Activated T-cell treated with anti-CD3 and anti-CD28 coated beads for 48 hours (primary cell): ENCODE measurements at places on chromosomes 1 and 21.

- DNase-seq, result no peak
Observed at GRCh38 chr1:201883786-201884185, 4.9 kb upstream of the SHISA4 start.

DNA sequence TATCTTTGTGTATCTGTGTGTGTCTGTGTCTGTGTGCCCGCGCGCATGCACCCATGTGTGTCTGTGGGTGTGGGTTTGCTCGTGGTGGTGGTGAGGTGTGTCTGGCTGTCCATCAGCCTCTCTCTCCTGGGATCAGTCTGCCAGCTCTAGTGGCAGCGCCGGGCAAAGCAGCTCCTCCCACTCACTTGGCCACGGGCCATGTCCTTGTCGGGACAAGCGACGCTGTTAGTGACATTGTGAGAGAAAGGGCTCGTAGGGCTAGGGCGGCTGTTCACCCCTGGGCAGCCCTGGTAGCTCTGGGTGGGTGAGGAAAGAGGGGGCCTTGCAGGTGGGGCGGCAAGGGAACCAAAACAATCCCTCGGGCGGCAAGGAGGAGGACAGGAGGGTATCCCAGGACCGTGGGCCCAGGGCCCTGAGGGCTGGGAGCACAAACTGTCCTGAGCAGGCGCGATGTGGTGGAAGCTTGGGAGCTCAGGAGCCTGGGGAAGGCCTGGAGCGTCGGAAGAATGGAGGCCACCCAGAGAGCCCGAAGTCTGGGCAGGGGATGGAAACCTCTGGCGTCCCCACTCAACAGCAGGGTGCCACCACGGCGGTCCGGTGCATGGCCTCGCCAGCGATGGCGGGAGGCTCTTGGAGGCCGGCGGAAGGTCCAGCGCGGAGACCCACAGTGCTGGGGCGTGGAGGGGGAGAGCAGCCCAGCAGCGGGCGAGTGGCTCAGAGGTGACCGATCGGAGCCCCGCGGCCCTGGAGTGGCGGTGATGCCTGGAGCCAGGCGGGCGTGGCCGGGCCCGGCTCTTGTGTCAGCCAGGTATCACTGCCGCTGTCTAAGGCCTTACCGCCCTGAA lies 140.5 kb downstream of the LIPI start:
- no peak for DNase-seq

GRCh38 chr1:202416641-202417040 lies 68.1 kb downstream of the PPP1R12B start:
- DNase-seq, result no peak

- DNase-seq, result no peak
Observed at GRCh38 chr1:59122527-59122926, 174.4 kb upstream of the FGGY start.

GRCh38 chr1:182394055-182394775 lies 2.6 kb upstream of the GLUL start:
- DNase-seq, result no peak

DNA sequence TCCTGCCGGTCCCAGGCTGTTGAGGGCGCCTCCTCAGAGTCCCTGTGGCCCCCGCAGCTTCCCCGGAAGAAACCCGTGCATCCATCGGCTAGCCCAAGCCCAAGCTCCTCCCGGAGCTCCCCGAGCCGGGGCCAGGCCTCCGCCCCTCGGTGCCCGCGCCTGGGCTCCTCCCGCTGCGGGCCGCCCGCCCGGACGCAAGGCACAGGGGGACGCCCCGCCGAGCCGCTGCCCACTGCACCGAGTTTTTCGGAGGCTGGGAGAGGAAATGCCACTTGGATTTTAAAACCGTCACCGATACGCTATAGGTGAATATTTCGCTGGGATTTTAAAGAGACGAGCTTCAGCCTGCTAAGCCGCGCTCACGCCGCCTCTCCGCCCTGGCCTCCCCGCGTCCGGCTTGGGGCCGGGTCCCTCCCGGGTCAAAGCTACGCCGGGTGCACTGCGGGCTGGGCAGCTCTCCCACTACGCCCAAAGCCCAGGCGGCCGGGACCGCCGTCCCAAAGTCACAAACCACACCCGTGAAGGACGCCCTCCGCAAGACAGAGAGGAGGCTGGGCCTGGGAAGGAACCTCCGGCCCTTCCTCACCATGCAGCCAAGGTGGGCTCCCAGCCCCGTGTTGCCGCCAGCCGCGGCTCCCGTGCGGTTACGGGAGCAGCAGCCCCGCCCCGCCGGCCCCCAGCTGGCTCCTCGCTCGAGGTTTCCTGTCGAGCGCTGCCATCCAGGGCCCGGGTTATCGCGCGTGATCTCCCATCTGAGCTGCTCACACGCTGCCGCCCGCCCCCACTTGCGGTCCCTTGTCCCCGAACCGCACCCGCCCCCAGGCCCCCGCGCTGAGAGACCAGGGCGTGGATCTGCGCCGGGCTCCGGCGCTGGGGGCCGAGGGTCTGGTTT lies 63.2 kb downstream of the CD247 start:
- DNase-seq, result peak; percentile 79

DNA sequence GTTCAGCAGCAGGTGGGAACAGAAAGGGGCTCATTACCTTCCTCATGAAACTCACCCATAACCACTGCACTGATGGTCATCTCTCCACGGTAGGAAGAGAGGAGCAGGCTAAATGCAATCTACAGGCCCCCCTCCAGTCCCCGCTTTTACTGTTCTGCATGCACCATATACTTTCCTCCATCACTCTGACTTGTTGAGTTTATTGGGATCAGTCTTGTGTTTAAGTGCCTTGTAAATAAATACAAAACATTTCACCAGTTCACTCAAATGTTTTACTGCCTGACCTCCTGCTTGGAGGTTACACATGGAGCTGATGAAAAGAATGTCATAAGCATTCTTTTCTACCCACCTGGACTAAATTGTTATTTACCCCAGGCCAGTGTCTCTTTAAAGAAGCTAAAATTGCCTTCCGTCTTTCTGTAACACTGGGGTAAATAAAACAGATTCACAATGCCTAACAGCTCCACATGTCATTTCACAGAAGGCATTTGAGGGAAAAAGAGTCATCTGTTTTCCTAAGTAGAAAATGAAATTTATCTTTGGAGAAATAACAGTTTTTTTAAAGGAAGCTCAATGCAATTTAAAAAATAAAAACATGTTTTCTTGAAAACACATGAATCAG lies 30.7 kb downstream of the PTPN14 start:
- no peak for DNase-seq

DNA sequence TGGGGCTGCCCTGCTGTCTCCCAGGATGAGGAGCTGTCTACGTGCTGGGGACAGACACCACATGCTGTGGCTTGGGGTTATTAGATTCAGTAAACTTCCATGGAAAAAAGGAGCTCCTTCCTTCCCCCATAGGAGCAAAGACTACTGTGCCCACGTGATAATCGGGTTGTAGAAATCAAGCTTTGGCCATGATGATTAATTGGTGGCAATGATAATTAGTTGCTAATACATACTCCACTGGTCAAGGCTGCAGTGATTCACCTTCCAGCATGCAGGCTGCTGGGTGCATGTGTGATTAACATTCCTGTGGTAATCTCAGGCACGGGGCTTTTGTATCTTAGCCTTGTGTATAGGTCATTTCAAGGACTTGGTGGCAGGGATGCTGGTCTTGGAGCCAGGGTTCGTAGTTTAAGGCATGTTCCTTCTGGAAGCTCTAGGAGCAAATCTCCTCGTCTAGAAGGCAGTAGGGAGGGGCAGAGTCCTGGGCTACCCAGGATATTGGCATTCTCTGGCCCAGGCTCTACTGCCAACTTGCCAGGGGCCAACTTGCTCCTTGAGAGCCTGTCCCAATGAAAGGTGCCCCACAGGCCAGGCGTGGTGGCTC lies 41.4 kb downstream of the TMCO4 start:
- DNase-seq, result no peak

DNA sequence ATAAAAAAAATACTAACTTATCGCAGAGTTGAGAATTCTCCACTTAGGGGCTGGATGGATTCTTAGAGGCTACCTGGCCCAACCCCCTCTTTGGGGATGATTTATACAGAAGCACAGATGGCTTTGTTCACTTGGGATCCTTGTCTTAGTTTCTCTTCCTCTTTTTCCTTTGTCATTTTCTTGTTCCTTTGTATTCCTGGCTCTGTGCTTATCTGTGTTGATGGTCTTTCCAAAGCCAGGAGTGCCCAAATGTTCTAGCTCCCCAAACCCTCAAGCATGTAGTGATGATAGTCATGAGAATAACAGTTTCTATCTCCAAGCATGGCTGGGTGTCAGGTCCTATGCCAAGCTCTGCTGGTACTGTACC lies 27.4 kb downstream of the EPHB2 start:
- no peak for DNase-seq

GRCh38 chr1:48530727-48531351 lies 58.8 kb upstream of the SPATA6 start:
- peak; percentile 42 for DNase-seq

GRCh38 chr1:118947790-118948189 lies 40.4 kb downstream of the TBX15 start:
- no peak for DNase-seq

DNA sequence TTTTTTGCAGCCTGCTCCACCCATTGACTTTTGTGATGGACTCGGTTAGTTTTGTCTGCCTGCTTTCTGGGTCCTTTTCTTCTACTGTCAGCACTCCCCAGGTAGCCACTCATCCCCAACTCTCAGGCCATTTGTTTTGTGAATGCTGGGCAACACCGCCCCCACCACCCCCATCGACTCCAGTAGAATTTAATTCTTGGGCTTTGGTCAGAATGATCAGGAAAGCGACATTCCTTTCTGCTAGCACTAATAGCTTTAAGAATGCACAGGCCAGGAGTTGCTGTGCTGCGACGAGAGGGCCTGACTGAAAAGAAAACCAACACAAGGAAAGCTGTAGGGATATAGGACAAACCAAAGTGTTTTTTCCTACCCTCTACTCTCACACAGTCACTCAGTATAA lies 144.4 kb downstream of the CDC7 start:
- DNase-seq, result no peak
